ENCODE measurements at places on chromosomes 16 and 17. TPM values are rescaled to one million over a fixed set of nuclear protein-coding genes. Genes with fewer than 3 reads are reported as not detected.

The CEMP1 gene
- not detected for total RNA-seq

The C16orf92 gene
- not detected for total RNA-seq

The AOC3 gene
- 1.4 TPM for total RNA-seq

The KRTAP2-2 gene
- total RNA-seq, result not detected

The FAM20A gene
- total RNA-seq, result not detected

The KDM6B gene
- 14.4 TPM for total RNA-seq

The PDILT gene
- total RNA-seq, result not detected
